Central memory CD8-positive, alpha-beta T cell (primary cell): ENCODE measurements at places on chromosomes 2 and 18.

DNA sequence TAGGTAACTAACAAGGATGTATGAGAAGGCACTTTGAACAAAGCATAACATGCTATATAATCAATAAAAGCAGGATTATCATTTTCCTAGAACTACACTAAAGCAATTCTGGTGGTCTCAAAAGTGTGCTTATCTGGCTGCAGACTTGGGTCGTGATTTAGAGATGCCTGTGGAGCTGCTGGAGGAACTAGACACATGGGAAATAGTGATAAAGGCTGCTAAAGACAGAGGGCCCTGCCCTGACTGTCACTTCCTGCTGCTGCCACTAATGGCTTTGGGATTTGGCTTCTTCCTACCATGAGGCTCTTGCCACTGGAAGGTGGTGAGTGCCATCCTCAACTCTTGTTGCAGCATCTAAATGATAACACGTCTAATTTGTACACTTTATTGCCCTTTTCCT is 22.5 kb downstream of the TMEM178A start:
- no peak for DNase-seq

- DNase-seq, result no peak
Observed at GRCh38 chr2:130768191-130768855, 13.0 kb downstream of the AMER3 start.

DNA sequence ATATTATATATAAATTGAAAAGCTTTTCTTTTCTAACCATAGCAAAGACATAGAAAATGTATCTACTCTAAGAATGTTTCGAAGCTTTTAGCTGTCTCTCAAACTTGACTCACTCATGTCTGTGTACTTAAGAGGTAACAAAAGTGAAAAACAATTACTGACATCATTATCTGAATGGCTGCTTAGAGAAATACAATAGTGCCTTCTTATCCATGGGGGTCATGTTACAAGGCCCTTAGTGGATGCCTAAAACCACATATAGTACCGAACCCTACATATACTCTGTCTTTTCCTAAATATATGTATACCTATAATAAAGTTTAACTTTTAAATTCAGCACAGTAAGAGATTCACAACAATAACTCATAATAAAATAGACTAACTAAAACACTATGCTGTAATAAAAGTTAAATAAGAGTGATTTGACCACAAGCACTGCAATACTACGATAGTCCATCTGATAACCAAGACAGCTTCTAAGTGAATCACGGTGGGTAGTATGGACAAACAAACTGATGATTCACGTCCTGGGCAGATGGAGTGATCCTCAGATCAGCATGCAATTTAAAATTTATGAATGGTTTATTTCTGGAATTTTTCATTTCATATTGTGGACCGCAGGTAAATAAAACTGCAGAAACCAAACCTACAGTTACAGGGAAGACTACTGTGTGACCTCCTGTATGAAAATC is 246.2 kb downstream of the XIRP2 start:
- no peak for DNase-seq

- no peak for DNase-seq
Observed at GRCh38 chr2:179588486-179589145, 272.8 kb downstream of the ZNF385B start.

DNA sequence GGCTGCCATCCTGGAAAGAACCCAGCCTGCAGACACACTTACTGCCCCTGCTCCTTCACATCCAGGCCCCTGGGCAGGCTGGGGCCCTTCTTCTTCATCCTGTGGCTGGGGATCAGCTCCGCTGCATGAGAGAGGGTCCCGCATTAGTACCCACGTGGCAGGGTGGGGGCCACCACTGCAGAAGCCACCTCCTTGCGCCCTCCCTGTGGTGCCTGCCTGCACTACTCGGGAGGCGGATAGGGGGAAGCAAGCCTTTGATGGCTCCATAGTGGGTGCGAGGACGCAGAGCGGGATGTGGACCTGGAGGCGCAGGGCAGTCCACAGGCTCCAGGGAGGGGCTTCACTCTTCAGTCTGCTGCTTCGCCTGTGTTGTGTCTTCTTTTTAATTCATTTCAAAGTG is 46.7 kb downstream of the GPC1 start:
- DNase-seq, result no peak

- DNase-seq, result no peak
Observed at GRCh38 chr2:236790963-236791362, 221.3 kb downstream of the ACKR3 start.
